CD4-positive, alpha-beta T cell (primary cell): ENCODE measurements at places on chromosomes 2 and 18. TPM values are rescaled to one million over a fixed set of nuclear protein-coding genes. Genes with fewer than 3 reads are reported as not detected.

SERPINB2 gene
- total RNA-seq: not detected

BCL2 gene
- 40.3 TPM for total RNA-seq

KIF5C gene
- total RNA-seq: 7.3 TPM

SLC1A4 gene
- total RNA-seq: 2.8 TPM

GRCh38 chr2:183898641-183899040, 699.7 kb upstream of the ZNF804A start:
- no peak for DNase-seq
- no peaks in the 10 kb centered on the region for H3K36me3 ChIP-seq
- no peak overlapping the region for H3K4me3 ChIP-seq
- H3K27ac ChIP-seq: no peak overlapping the region

- no peak overlapping the region for H3K4me3 ChIP-seq
- H3K36me3 ChIP-seq: no peaks in the 10 kb centered on the region
- peak overlapping the region; percentile 81 for H3K27ac ChIP-seq
- peak; percentile 55 for DNase-seq
- H3K27me3 ChIP-seq: no peaks in the 10 kb centered on the region
Measured at GRCh38 chr2:29010946-29011345, 29.8 kb downstream of the TOGARAM2 start.

DNA sequence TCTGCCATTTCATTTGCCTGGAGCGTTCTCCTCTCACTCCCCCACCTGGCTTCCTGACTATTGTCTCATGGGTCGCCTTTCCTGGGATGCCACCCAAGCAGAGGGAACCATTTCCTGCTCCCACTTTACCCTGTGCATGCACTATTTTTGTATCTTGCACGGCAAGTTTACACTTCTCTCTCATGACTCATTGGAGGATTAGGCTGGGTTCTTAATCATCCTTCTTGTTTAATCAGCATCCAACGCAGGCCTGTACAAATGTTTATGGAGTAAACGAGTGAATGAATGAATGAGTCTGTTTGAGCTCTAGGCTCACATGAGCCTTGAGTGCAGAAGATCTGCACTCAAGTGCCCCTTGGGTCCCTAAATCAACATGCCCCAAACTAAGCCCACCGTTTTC, 3.8 kb upstream of the ARHGAP25 start:
- no peak for DNase-seq
- H3K27ac ChIP-seq: no peak overlapping the region
- H3K27me3 ChIP-seq: no peaks in the 10 kb centered on the region
- H3K36me3 ChIP-seq: no peaks in the 10 kb centered on the region
- peaks cover 48% of the 10 kb centered on the region for H3K4me1 ChIP-seq
- no peak overlapping the region for H3K4me3 ChIP-seq

DNA sequence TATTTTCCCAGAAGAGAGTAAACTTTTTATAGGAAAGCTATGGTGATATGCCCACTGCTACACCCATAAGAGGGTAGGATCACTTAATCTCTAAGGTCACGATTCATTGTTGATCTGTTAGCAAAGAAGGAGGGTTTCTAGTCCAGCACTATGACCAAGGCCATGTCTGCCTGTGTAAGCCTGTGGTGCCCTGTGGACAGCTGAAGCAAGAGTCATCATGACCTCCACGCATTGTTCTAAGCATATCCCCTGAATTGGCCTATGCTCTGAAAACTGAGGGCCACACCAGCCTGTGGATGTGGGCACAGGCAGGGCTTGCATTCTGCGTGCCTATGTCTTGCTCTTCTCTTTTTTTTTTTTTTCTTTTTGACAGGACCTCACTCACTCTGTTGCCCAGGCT, 89.8 kb upstream of the SMIM21 start:
- no peak overlapping the region for H3K27ac ChIP-seq
- no peaks in the 10 kb centered on the region for H3K27me3 ChIP-seq
- no peaks in the 10 kb centered on the region for H3K4me1 ChIP-seq
- H3K36me3 ChIP-seq: no peaks in the 10 kb centered on the region
- H3K4me3 ChIP-seq: no peak overlapping the region
- DNase-seq: no peak

DNA sequence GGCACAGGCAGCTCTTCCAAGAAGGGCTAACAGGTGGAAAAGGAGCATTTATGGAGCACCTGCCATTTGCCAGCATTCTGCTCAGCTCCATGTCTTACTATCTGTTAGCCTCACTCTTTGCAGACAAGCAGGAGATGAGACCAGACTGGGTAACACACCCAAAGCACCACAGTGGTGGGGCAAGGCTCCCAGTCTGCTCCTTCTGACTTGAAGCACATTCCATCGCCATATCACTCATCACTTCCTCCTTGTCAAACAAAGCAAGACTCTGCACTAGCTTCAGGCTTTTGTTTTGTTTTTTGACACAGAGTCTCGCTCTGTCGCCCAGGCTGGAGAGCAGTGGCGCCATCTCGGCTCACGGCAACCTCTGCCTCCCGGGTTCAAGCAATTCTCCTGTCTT, 182.8 kb downstream of the MGAT5 start:
- no peaks in the 10 kb centered on the region for H3K4me1 ChIP-seq
- H3K4me3 ChIP-seq: no peak overlapping the region
- no peak overlapping the region for H3K27ac ChIP-seq
- peaks cover 62% of the 10 kb centered on the region for H3K36me3 ChIP-seq
- no peaks in the 10 kb centered on the region for H3K27me3 ChIP-seq
- DNase-seq: no peak
